NCI-H460 (cell line): ENCODE measurements at places on chromosomes 16 and 17.

DNA sequence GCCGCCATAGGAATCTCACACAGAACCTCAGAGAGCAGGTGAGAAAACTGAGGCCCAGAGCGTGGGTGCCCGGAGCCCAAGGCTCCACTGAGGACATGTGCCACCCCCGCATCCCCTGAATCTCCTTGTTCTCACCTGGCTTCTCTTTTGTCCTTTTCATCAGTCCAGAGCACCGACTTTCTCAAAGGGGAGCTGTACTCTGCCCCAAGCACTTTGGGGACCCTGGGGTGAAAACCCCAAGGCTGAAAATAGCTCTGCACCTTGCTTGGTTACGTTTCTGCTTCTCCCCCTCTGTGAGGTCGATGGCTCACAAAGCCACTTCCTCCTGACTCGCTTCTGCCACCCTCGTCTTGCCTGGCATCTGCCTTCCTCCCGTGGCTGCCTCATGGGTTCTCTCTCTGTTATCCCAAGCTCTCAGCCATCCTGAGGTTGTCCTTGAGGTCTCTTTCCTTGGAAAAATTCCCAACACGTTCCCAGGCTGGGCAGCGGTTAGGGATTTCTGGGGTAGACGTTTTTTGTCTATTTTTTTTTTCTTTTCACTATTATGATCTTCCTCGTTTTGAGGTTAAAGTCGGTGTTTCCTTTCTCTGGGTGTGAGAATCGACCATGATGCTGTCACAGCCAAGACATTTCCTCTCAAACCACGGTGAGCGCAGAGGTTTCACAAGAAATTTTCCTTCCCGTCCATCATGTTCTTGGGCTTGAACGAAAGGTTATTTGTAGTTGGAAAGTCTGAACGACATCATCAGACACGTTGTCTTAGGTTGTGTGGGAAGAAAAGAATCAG lies 37.2 kb downstream of the IRF8 start:
- DNase-seq = no peak

GRCh38 chr17:34568953-34569352 lies 10.4 kb upstream of the TMEM132E start:
- no peak for DNase-seq

DNA sequence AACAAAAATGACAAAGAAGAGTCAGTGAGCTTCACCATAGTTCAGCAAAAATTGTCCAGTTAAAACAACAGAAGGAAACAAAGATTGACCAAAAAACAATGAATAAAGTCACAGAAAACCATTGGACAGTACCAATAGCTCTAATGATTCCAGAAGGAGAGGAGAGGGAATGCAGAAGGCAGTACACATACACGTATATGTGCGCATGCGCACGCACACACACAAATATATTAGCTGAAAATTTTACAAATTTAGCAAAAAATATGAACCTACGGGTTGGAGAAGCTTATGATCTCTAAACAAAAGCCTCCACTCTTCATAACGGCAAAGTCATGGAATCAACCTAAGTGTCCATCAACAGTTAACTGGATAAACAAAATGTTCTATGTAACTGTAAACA lies 120.3 kb upstream of the MON1B start:
- no peak for DNase-seq

- DNase-seq = no peak
Measured at GRCh38 chr16:72878301-72879269, 169.3 kb downstream of the ZFHX3 start.

GRCh38 chr17:65196617-65197016 lies 59.4 kb downstream of the RGS9 start:
- no peak for DNase-seq

- DNase-seq = no peak
Measured at GRCh38 chr17:64423881-64424280, 25.0 kb upstream of the MILR1 start.
